ENCODE measurements at places on chromosomes 2 and 18.
A peak's percentile ranks its signal among the peaks of the same experiment; 100 is the strongest.

- no peak for DNase-seq
Observed at GRCh38 chr2:50591642-50592041, 440.3 kb downstream of the NRXN1 start.

DNA sequence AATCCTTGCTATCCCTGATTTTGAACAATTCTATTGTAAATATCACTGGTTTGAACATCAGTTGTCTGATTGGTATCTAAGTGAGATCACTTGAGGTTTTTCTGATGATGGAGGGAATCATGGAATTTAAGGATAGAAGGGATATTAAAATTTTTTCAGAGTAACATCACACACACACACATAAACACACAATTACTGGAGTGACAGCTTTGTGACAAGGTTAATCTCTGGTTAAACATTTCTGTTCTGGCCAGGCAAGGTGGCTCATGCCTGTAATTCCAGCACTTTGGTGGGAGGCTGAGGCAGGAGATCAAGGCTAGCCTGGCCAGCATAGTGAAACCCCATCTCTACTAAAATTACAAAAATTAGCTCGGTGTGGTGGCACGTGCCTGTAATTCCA, 85.3 kb downstream of the SOCS6 start:
- DNase-seq, result no peak

GRCh38 chr2:196407675-196408264, 231.7 kb upstream of the CCDC150 start:
- DNase-seq, result no peak

- peak; percentile 10 for DNase-seq
Observed at GRCh38 chr18:26089293-26090129, 902 bp downstream of the SS18 start.

GRCh38 chr2:158394453-158394852, 62.1 kb downstream of the CCDC148 start:
- no peak for DNase-seq

DNA sequence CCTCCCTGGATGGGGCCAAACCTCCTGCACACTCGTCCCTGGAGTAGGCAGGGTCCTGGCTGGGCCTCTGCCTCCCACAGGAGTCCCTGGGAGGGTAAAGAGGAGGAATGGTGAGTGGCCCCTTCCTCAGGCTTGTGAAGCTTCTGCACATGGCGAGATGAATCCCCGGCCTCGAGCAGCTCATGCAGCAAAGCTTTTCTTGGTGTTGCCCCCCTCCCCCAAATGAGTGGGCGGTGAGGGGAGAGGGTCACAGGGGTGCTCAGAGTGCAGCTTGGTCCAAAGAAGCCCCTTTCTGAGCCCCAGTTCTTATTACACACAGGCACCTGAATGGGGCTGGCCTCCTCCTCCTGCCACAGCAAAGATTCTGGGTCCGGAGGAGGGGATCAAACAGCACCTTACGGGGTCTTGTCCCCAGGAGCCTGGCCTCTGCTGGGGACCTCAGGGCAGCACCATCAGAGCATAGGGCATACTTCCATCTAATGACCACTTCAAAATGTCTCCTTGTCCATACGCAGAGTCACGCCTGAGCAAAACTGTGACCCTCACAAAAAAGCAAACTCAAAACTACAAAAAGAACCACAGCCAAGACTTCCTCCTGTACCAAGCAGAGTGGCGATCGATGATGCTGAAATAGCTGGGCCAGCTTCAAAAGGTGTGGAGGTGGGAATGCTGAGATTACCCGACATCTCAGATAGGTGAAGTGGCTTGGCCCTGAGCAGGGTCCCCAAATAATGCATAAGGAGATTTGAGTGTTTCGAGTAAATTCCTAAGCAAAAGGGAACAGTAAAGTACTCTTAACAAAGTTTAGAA, 148.4 kb upstream of the TWIST2 start:
- DNase-seq, result no peak

- no peak for DNase-seq
Observed at GRCh38 chr2:42998721-42999120, 206.3 kb upstream of the HAAO start.

DNA sequence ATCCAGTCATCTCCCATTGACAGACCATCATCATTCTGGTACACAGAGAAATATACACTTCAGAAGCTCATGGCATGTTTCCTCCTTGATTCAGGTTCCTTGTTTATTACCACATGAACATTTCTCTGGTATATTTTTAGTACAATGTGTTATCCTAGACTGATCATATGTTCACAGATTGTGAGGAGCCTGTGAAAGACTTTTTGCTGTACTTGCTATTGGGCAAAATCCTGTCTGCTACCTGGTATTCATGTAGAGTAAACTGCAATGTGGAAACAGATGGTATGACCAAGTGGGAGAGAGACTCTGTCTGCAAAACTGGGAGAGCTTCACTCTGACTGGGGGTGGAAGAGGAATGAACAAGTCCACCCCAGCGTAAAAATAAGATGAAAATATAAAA, 657.2 kb downstream of the IRS1 start:
- no peak for DNase-seq

DNA sequence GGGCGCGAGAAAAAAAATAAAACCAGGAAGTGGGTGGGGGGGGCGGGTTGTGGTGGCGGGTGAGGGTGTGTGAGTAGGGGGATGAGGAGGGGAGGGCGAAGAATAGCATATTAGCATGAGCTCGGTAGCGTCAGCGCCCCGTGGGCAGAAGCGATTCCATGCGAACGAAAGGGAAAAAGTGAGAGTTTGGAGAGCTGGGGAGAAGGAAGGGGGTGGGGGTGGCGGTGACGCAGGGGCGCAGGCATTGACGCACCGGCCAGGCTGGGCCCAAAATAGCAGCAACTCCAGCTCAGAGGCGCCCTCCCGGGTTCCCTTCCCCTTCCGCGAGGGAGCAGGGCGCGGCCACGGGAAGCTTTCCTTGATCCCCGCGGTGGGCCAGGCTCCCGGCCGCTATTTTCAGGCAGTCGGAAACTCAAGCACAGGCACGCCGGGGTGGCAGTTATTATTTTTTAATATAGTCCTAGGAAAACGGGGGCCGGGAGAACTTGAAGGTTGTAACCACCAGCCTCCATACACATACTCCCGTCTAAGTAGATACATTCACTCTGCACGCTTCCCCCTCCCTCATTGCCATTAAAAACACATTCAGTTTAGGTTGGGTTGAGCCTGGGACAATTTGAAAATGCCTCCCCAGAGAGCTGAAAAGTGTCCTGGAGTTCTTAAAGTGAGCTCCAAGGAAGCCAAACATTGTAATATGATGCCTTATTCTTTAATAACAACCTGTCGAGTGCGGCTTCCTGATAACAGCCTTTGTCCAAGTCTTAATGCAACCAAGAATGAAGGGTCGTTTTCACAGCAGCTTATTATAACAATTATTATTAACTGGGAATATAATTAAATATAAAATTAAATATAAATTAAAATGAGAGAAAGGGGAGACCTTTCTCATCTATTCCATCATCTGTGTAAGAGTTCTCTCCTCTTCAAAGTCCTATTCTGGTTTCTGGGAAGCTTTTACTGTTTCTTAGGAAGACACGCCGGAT, 2.3 kb upstream of the NR4A2 start:
- DNase-seq, result peak; percentile 89

DNA sequence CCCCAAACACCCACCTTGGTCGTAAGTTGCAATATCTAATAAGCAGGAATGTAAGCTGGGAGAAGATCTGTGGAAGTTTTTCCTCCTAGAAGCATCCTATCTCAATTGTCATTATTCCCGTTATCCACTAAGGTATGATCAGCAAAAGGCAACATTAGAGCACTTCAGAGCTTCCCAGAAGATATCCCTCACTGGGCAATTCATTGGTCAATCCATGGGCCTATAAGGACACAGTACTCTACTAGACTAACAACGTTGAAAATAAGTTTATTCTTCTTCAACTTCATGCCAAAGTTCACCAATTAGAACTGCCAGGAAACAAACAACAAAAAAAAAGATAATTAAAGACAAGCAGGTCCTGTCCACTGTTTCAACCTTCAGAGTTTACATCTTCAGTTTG, 433.0 kb upstream of the POU3F3 start:
- DNase-seq, result no peak

Measured in AG08396 (cell line).